ENCODE measurements at places on chromosomes 7 and 10.

DNA sequence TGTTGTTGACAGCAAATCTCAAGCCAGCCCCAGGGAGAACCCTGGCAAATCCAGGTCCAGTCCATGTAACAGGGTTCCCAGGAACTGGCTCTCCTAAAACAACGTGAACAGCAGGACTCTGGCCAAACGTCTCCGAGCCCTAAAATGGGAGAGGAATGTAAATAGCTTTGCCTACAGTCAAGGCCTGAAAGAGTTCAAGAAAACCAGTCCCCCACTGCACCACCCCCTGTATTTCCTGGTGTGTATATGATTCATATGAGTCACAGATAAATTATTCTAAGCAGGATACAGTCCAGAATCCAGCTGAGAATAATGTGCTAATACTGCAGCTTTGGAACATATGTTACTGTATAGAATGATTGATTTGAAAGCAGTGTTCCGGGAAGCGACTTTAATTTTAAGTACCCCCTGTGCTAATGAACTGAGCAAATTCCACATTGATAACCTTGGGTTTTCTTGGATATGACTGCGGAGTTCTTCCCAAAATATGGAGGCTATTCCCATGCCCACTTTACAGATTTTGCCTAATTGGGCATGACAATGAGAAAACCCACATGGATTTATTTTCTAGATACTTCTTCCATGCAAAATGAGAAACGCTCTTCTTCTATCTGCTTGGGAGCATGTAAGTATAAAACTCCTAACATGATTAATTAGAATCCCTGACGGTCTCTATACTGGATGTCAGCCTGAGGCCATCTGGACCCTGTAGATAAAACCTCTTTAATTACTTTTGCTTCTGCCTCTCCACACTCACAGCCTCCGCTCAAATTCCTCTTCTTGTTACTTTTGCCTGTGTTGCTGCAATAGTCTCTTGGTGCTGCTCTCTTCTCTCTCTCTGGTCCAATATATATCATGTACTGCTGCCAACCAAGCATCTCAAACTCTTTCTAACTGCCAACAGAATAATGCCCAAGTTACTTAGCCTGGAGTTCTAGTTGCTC is 50.2 kb downstream of the LAMB4 start:
- DNase-seq: no peak

DNA sequence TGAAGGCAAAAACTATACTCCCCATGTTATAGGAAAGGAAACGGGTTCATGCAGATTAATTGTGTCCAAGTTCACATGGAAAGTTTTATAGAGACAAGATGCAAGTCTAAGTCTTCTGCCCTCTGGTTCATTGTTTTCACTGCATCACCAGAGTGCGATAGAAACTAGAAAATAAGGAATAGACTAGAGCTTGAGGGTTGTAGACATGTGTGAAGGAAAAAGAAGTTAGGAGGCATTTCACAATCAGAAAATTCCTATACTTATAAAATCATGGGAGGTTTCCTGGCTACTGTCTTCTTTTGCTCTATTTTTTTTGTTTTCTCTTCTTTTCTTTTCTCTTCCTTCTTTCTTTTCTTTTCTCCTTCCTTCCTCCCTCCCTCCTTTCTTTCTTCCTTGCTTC is 329.8 kb downstream of the PLXDC2 start:
- DNase-seq: no peak

GRCh38 chr7:101733713-101734475 is 83.5 kb upstream of the CUX1 start:
- DNase-seq: no peak

DNA sequence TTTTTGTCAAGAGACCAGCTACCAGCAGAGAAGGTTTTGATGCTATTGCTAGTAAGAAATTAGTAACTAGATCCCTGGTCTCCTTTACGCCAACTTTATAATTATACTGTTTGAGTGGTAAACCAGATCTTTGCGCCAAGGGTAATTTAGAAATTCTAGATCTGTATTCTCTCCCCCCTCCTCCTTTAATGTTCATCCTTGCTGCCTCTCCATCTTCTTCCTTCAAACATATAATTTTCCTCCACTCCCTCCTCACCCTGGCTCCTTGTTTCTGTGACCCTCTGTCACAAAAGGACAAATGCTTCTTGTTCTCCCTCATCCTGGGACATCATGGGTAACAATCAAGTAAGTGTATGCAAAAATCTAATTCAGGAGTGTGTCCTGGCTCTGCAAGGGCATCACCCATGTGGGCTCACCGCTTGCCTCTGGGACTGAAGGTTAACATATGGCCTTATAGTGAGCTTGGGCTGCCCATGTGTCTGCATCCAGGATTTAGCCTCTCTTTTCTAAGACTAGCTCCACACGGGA is 121.2 kb downstream of the BAMBI start:
- no peak for DNase-seq

- DNase-seq: no peak
Observed at GRCh38 chr7:101402081-101402779, 39.6 kb downstream of the COL26A1 start.

- DNase-seq: no peak
Observed at GRCh38 chr7:131829947-131830558, 273.6 kb upstream of the PODXL start.

DNA sequence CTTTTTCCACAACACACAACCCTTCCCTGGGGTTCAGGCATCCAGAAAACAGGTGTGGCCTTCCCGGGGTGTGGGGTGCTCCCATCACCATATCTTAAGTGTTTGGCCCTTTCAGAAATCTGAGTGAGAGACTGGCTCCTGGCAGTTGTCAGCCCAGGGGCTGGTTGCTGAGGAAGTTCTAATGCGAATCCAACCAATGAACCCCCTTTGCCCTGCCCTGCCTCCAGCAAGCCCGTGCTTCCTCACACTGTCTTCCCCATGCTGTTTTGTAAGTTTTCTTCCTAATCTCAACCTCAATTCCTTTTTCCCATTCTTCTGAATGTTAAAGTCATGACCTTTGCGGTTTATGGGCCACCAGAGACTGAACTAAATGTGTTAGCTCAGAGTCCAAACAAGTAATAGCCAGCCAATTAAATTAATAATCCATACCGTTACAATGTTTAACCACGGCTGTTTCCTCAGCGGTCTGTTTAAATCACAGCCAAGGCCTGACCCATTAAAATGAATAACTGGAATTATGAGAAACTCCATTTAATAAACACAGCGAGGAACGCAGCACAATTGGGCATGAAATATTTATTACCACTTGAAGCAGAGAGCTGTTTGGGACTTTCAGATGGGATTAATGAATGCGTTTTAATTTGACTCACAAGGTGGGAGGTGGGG is 90.9 kb upstream of the TCF7L2 start:
- DNase-seq: no peak

- no peak for DNase-seq
Observed at GRCh38 chr7:139737221-139738100, 40.3 kb downstream of the HIPK2 start.

- DNase-seq: no peak
Observed at GRCh38 chr7:34726221-34726620, 68.2 kb downstream of the NPSR1 start.

GRCh38 chr10:93503075-93503474 is 6.7 kb downstream of the CEP55 start:
- DNase-seq: no peak

- no peak for DNase-seq
Observed at GRCh38 chr10:119183664-119184412, 5.2 kb upstream of the PRDX3 start.

GRCh38 chr7:38330861-38331621 is 57.6 kb upstream of the TARP start:
- DNase-seq: no peak

DNA sequence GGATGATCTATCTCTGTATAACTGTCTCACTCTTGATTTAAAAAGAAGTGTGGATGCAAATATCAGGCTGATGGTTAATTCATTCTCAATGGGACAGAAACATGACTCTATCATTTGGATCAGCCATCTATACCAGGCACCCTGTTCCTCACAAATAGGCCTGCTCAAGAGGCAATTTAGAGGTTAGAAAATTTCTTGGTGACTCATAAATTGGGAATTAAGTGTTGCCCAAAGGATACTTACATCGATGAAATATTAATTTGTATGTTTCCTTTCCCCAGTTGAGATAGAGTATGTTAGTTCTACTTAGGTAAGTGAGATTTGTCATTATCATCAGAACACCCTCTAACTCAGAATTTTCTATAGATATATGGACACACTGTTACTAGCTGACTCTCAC is 57.7 kb downstream of the PRSS58 start:
- DNase-seq: no peak

GRCh38 chr10:42996588-42996987 is 80.3 kb upstream of the RET start:
- DNase-seq: peak; percentile 6

- no peak for DNase-seq
Observed at GRCh38 chr10:18476076-18476647, 175.2 kb downstream of the NSUN6 start.

- DNase-seq: no peak
Observed at GRCh38 chr10:24893127-24893526, 59.3 kb downstream of the PRTFDC1 start.

GRCh38 chr7:127877951-127878350 is 153.3 kb downstream of the LRRC4 start:
- DNase-seq: no peak

- no peak for DNase-seq
Observed at GRCh38 chr10:74981831-74982633, 129.4 kb upstream of the SAMD8 start.

- no peak for DNase-seq
Observed at GRCh38 chr10:69577268-69578232, 4.3 kb upstream of the NEUROG3 start.

- DNase-seq: no peak
Observed at GRCh38 chr7:93765475-93765874, 125.1 kb downstream of the TFPI2 start.

DNA sequence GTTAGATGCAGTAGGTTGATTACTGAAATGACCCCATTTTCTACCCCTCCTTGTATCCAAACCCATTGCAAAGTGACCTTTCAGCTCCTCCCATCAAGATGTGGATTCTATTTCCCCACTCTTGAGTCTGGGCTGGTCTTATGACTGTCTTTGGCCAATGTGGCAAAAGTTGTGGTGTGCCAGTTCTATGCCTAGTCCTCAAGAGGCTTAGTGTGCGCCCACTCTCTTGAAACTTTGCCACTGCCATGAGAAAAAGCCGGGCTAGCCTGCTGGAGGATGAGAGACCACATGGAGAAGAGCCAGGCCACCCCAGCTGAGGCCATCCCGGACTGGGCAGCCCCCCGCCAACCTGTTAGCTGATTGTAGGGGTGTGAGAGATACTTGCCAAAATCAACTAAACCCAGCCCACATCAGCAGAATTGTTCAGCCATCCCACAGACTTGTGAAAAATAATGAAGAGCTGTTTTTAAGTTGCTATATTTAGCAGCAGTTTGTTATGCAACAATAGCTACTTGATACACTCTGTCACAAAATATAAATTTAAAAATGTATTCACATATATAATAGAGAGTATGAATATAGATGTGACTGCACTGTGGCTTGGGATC is 131.0 kb upstream of the PALS2 start:
- no peak for DNase-seq

GRCh38 chr7:109049366-109049765 is 479.7 kb downstream of the DNAJB9 start:
- no peak for DNase-seq

GRCh38 chr7:22856416-22856815 is 33.8 kb upstream of the TOMM7 start:
- no peak for DNase-seq

Data from GM12892 (cell line).